CD4-positive, alpha-beta memory T cell (primary cell): ENCODE measurements at places on chromosomes 3 and 15. TPM values are rescaled to one million over a fixed set of nuclear protein-coding genes. Genes with fewer than 3 reads are reported as not detected.

Gene ZPLD1
- not detected for polyA plus RNA-seq

Gene SAMD7
- not detected for polyA plus RNA-seq

Gene CIDEC
- polyA plus RNA-seq, result not detected

Gene COL6A5
- polyA plus RNA-seq, result not detected

Gene UACA
- polyA plus RNA-seq, result not detected

Gene NDN
- polyA plus RNA-seq, result 0.73 TPM

Gene CPN2
- polyA plus RNA-seq, result not detected

Gene TTLL13
- polyA plus RNA-seq, result not detected

Gene SNTN
- polyA plus RNA-seq, result not detected

Gene TRPM1
- polyA plus RNA-seq, result not detected

Gene CHST13
- polyA plus RNA-seq, result not detected

Gene LDHAL6B
- not detected for polyA plus RNA-seq

Gene SLC24A5
- not detected for polyA plus RNA-seq

Gene GOLGA6L7
- polyA plus RNA-seq, result not detected

Gene PP2D1
- 0.40 TPM for polyA plus RNA-seq

Gene NIT2
- polyA plus RNA-seq, result 36.0 TPM

Gene ROPN1B
- not detected for polyA plus RNA-seq

Gene C2CD4A
- polyA plus RNA-seq, result 0.08 TPM

Gene TYRO3
- polyA plus RNA-seq, result not detected

Gene CAPN3
- 1.0 TPM for polyA plus RNA-seq

Gene ZDHHC19
- not detected for polyA plus RNA-seq

Gene PGBD4
- polyA plus RNA-seq, result 0.62 TPM

Gene IQCF5
- polyA plus RNA-seq, result not detected

Gene TGM5
- polyA plus RNA-seq, result not detected

Gene PCLAF
- 0.89 TPM for polyA plus RNA-seq

Gene C3orf20
- not detected for polyA plus RNA-seq

Gene ZDHHC23
- 0.82 TPM for polyA plus RNA-seq

Gene OR5K2
- not detected for polyA plus RNA-seq

Gene ZNF660
- polyA plus RNA-seq, result not detected

Gene SAXO2
- not detected for polyA plus RNA-seq

Gene EID1
- polyA plus RNA-seq, result 245 TPM

Gene UNC13C
- not detected for polyA plus RNA-seq

Gene BFSP2
- 1.3 TPM for polyA plus RNA-seq

Gene PLS1
- polyA plus RNA-seq, result 5.0 TPM

Gene MON1A
- 15.2 TPM for polyA plus RNA-seq

Gene ATP2B2
- polyA plus RNA-seq, result not detected

Gene CAND2
- 2.2 TPM for polyA plus RNA-seq

Gene TMEM212
- not detected for polyA plus RNA-seq

Gene SEMA5B
- not detected for polyA plus RNA-seq

Gene HRG
- not detected for polyA plus RNA-seq

Gene NANOGP8
- not detected for polyA plus RNA-seq

Gene RHOV
- not detected for polyA plus RNA-seq

Gene GNAT1
- not detected for polyA plus RNA-seq

Gene TRIM69
- polyA plus RNA-seq, result 25.8 TPM

Gene CHRNB4
- not detected for polyA plus RNA-seq

Gene RBP2
- not detected for polyA plus RNA-seq

Gene ATP1B3
- polyA plus RNA-seq, result 114 TPM

Gene C3orf22
- polyA plus RNA-seq, result not detected

Gene ADAMTS7
- polyA plus RNA-seq, result not detected

Gene AHSG
- not detected for polyA plus RNA-seq

Gene MYRIP
- polyA plus RNA-seq, result not detected

Gene GABRA5
- polyA plus RNA-seq, result not detected
